ENCODE measurements at places on chromosomes 7 and 10.

DNA sequence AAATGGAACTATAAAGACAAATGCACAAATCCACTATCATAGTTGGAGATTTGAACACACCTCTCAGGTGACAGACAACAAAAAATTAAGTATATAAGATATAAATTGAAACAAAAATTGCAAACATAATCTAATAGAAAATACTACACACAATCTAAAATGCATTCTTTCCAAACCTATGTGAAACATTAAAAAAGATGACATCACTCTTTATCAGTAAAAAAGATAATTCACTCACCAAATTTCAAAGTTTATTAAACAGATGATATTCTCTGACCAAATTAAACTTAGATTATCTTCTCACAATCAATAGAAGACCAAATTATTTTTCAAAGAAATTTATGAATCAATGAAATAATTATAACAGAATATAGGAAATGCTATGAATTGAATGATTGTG is 4.0 kb downstream of the ZWINT start:
- DNase-seq, result no peak

DNA sequence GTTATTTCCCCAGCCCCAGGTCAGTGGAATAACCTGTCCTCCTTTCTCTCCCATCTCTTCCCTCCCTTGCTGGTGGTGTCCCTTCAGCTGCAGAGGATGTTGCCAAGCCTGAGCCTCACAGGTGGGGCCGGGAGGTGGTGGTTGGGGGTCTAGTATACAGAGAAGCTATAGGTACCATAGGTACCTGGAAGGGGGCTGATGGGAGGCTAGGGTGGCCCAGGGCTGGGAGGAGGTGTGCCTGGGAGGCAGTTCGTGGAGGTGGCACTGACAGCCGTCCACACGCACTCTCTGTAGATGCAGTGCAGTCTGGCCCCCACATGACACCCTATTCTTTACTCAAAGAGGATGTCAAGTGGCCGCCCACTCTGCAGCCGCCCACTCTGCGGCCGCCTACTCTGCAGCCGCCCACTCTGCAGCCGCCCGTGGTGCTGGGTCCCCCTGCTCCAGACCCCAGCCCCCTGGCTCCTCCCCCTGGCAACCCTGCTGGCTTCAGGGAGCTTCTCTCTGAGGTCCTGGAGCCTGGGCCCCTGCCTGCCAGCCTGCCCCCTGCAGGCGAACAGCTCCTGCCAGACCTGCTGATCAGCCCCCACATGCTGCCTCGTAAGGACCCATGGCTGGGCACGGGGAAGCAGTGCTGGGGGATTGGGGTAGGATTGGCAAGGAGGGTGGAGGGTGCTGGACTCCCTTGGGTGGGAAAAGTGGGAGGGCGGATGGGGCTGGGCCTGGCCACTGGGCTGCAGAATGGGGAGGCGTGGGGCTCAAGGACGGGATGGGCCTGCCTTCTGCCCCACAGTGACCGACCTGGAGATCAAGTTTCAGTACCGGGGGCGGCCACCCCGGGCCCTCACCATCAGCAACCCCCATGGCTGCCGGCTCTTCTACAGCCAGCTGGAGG is 9.5 kb downstream of the IRF5 start:
- no peak for DNase-seq

DNA sequence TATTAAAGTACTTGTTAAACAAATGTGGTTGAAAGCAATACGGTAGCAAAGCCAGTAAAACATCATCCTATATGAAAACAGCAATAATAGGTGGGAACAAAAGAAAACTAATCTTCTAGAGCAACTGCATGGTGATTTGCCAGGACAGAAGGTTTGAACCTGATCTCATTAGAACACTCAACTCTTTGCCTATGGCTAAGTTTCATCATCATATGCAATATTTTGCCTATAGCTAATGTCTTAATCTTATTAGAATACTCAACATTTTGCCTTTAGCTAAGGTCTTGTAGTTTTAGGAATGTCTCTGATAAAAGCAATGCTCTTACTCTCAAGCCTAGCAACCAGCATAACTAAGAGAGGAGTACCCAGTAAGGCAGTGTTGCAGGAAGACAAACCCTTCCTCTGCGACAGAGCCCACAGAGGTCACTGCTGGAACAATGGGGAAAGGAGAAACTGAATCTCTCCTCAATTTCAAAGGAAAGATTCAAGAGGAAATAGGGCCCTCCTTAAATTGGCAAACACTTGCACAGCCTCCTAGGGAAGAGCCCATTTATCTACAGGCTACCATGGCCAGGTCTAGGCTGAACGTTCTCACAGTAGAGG is 38.3 kb downstream of the CADPS2 start:
- DNase-seq, result no peak

GRCh38 chr7:29086545-29086944 is 59.8 kb downstream of the CPVL start:
- no peak for DNase-seq

DNA sequence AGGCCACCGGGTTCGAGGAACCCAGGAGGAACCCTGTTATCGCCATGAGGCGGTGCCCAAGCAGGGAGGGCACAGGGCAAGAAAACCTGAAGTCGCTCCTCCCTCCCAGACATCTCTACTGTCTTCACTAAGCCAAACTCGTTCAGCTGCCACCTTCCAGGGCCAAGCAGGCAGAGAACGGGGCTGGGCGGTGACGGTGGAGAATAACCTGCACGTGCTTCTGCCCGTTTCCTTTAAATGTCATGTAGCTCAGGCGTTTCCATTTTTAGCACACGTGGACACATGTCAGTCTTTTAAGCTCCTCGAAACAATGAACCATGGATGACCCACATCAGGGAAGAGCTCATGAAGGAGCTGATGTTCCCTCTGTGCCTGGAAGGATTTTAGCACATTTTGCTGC is 124.3 kb upstream of the KLF6 start:
- no peak for DNase-seq

DNA sequence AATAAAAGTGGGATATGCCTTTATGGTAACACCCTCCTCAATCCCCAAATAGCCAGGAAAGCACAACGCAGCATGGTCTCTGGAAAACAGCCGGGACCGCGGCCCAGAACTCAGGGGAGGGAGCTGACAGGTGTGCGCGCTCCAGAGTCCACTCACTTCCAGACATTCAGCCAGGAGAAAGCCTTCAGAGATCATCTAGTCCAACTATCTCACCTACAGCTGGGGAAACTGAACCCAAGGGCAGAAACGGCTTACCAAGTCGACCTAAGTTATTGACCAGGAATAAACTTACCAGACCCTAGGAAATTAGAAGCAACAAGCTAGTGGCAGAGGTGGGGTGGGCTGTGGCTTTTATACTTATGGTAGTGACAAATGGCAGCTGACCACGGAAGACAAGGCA is 16.4 kb downstream of the GSDME start:
- no peak for DNase-seq

GRCh38 chr7:131076032-131076431 is 251.6 kb upstream of the MKLN1 start:
- DNase-seq, result no peak

GRCh38 chr7:20244334-20245120 is 27.3 kb upstream of the MACC1 start:
- DNase-seq, result no peak

- no peak for DNase-seq
These were observed 46.1 kb upstream of the SLF2 start for GRCh38 chr10:100866575-100867098.

DNA sequence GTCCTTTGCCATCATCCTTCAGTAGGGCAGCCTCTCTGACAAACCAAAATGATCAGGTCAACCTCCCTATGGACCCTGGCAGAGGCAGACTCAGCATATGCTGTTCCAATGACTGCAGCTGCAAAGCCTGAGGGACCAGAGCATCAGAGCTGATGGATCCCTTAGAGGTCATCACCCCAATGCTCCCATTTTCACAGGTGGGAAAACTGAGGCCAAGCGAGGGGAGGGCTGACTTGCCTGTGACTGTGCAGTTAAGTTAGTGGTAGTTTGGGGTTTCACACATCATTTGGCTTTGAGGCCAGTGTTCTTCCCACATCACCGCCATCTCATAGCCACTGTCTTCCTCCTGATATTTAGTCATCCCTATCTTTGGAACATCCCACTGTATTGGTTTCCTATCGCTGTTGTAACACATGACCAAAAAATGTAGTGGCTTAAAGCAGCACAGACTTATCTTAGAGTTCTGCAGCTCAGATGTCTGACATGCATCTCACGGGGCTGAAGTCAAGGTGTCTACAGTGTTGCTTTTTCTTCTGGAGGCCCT is 69.3 kb upstream of the PDZD8 start:
- DNase-seq, result no peak

DNA sequence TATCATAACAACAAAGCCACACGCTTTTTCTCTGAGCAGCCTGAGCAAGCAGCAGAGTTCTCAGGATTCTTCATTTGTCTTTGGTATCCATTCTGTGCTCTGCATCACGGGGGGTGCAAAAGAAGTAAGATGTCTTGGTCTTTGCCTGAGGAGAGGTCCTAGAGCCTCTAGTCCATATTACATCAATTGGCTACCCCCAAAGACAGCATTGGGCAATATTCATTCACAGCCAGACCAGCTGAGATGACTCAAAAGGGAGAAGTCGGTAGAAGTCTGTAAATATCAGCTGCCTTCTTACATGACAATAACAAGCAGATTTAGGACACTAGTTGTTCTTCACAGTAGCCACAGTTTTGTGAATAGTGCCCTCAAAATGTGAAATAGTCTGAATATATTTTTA is 66.6 kb downstream of the FZD1 start:
- DNase-seq, result no peak

DNA sequence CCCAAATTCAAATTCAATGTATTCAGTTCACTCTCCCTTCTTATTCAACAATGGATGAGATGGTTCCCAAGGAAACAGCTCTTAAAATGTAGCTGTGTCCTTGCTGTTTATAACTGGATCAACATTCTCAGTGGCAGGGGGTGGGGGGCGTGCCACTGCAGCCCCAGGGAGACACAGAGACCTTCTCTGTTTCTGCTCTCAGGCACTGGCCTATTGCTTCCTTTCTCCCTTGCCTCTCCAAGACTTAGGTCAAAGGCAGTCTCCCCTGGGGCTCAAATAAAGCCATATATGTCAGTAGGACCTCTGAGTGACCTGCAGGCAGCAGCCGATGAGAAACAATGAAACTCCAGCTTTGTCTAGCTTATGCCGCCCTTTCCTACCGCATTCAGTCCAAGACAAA is 20.7 kb downstream of the VSTM4 start:
- DNase-seq, result no peak

- no peak for DNase-seq
These were observed 32.2 kb downstream of the VWA2 start for GRCh38 chr10:114271075-114271778.

DNA sequence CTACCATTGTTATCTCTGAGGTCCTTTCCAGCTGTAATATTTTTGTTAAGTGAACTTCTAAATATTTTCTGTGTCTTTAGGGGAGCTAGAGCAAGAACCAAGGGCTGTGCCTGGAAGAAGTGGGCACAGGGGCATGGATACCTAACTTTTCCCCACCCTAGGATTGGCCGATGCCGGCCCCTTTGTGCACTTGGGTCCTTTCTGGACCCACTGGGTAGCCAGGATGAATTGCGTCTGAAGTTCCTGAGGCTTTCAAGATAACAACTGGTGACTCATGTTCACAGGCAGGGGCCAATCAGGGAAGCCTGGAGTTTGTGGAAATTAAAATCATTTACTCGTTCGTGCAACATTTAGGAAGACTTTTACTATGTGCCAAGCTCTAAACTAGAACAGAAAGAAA is 758 bp downstream of the DPCD start:
- DNase-seq, result no peak

- no peak for DNase-seq
These were observed 634.7 kb upstream of the AUTS2 start for GRCh38 chr7:68963552-68963951.

DNA sequence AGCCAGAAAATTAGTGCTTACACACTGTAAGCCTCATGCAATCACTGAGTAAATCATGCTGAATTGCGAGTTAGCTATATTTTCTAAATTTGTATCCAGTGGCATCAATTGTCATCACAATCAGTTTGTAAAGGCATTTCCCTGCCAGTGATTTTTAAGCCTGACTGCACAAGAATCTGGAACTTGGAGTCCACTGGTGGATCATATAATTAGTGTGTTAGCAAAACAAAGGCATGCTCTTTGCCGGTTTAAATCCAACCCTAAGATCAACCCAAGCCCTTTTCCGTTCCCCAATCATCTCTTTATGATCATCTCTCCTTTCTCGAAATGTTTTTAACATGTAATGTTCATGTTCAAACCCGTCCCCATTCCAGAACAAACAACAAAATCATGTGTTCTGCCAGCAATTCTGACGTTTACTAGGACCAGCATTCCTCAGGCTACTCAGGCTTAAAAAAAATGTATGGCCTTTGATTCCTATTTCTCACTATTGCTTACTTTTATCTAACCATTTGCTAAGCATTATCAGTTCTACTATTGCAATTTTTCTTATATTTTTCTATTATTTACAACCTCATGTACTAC is 649.2 kb downstream of the SORCS1 start:
- DNase-seq, result no peak

GRCh38 chr10:90218846-90219245 is 517.5 kb downstream of the KIF20B start:
- no peak for DNase-seq

DNA sequence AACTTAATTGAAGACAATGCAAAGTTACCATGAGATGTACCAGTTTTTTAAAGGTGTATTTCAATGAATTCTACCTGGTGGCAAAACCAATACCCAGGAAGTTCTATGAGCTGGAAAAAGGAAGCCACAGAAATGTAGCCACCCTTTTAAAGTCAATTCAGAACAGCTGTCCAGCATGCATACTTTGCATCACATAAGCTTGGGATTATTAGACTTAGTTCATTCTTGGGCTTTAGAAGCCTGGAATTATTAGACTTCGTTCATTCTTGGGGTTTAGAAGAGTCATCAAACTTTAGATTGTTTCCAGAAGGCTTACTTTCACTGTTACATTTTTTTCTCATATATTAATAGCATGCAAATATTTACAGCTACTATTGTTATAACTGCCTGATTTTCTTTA is 20.9 kb downstream of the SLC25A13 start:
- DNase-seq, result no peak

- no peak for DNase-seq
These were observed 168.7 kb downstream of the SND1 start for GRCh38 chr7:127820732-127821085.

DNA sequence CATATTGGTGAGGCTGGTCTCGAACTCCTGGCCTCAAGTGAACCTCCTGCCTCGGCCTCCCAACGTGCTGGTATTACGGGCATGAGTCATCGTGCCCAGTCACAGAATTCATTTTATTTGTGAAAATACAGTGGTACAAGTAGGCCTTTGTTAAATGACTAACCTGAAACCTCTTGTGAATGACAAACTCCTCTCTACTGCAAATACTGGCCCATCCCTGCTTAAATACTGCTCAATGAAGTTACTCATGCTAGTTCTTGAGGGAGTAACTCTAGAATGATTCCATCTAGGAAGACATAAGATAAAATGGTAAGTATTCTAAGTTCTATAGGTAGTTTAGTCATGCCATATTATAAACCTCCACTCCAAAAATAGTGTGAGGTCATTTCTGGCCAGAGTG is 80.7 kb downstream of the UBE2H start:
- DNase-seq, result no peak
